ENCODE measurements at places on chromosomes 12 and 14.

DNA sequence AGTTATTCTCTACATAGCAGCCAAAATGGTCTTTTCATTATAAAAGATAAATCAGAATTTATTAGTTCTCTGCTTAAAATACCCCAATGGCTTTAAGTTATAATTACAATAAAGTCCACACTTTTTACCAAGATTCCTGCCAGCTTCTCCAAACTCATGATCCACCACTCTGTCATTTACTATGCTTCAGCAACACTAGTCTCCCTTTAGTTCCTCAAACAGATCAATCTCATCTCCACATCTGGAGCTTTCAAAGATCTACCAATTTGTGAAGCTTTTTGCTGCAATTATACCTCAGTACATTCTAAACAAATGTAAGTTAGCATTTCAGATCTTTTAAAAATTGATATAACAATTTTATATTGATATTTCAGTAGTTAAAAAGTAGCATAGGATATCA is 24.9 kb downstream of the CATSPERB start:
- DNase-seq: no peak

GRCh38 chr14:92473261-92473968 is 40.2 kb upstream of the RIN3 start:
- DNase-seq: no peak

GRCh38 chr12:102061096-102061559 is 663 bp downstream of the WASHC3 start:
- DNase-seq: no peak

DNA sequence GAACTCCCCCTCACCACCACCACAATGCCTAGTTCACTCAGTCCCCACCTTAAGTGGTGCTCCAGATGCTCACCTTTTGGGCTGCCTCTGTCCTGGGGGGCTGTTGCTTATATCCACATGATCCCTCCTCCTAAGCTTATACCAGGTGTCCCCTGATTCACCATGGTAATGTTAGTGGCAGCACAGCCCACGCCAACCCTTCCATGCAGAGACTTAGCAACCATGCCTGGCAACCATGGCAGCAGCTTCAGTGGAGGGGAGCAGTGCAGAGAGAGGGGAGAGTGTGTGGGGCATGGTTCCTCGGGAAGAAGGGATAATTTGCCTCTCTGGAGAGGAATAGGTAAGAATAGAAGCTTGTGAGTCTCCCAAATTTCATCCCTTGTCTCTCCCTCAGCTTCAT is 1.2 kb upstream of the DDN start:
- no peak for DNase-seq

GRCh38 chr14:76705214-76705613 is 56.1 kb upstream of the VASH1 start:
- no peak for DNase-seq

DNA sequence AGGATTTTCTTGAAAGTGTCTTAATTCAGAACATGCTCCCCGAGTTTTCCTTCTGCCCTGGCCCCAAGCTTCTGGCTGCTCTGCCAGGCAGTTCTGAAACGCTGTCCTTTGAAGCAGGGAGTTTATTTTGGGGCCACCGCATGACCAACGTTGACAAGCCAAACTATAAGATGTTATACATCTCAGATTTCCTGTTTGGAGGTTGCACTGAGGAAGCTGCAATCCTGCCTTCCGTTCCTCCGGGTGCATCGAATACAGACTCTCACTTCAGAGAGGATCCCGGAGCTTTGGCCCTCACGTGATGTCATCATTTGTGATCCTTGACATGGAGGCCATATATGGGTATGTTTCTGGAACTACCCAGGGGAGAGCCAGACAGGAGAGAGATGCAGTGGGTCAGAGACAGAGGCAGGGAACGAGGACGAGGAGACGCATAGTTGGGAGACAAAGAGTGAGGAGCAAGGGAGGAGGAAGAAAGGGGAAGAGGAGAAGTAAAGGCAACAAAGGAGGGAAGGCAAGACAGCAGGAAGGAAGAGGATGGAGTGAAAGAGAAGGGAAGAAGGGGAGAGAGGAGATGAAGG is at the start of gene ASB2:
ASB2 (minus strand) TSS at position 94 of the 581 bp plus-strand sequence. CDS start 12,031 bp downstream, outside the sequence.
- DNase-seq: no peak

- DNase-seq: no peak
These were observed 9.0 kb downstream of the SERPINA6 start for GRCh38 chr14:94313991-94314655.

DNA sequence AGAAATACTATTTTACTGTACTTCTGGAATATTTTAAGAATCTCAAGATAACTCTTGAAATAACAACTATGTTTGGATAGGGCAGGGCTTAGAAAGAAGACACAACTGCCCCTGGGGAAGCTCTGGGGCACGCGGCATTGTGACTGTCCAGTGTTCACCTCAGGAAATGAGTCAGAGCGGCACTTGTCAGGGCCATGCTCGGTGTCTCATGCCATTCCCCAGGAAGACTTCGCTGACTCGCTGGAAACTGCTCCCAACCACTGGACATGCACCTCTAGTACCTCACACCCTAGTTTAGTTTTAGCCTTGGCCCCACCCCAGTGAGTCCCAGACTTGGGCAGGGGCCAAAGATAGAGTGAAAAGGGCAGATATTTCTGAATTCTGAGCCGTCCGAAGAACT is 192.0 kb downstream of the TTC7B start:
- DNase-seq: no peak

- DNase-seq: no peak
These were observed 1.7 kb downstream of the AJUBA start for GRCh38 chr14:22980672-22981089.

- DNase-seq: no peak
These were observed 38.5 kb downstream of the CATSPERB start for GRCh38 chr14:91693346-91693745.

DNA sequence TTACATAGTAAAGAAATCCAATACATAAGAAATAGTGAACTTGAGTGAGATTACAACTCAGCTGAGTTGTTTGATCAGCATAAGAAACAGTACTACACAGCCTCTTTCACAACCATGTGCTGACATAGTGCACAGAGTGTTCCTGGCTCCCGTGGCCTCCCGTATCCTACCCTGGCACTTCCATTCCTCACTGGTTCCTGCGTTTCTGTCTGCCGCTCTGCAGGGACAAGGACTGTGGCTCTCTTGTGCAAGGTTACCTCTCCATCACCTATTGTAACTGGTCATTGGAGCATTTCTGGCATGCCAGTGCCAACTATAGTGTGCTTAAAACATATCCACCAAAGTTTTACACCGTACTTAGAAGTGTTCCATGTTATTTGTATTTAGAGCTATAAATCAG is 46.3 kb upstream of the PCED1B start:
- no peak for DNase-seq

- DNase-seq: no peak
These were observed 50.1 kb downstream of the LRCOL1 start for GRCh38 chr12:132560364-132560613.

DNA sequence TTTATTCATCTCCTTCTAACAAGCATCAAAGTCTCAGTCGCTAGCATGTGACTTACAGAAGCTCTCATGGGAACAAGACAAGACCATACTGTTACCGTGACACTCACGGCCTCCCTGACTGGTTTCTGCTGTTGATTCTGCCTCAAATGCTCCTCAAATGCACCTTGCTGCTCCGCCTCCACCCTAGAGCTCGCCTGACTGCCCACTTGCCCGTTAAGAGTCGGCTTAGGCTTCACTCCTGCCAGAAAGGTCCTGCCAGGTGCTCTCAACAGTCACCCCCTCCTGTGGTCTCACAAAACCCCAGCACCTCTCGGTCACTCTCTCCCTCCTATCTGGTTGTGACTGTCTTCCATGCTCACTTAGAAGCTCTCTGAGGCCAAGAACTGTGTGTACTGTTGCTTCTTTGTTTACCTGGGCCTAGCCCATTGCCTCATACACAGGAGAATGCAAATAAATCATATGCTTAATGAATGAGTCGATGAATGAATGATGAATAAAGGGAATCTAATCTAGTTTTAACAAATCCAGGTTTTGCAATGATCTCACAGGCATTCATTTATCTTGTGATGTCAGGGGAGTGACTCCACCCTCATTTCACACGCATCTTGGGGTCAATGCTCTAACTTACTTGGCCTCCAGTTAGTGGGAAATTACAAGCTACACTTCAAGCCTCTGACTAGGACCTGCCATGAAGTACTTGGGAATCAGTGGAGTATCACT is 41.3 kb downstream of the SSH1 start:
- DNase-seq: no peak

DNA sequence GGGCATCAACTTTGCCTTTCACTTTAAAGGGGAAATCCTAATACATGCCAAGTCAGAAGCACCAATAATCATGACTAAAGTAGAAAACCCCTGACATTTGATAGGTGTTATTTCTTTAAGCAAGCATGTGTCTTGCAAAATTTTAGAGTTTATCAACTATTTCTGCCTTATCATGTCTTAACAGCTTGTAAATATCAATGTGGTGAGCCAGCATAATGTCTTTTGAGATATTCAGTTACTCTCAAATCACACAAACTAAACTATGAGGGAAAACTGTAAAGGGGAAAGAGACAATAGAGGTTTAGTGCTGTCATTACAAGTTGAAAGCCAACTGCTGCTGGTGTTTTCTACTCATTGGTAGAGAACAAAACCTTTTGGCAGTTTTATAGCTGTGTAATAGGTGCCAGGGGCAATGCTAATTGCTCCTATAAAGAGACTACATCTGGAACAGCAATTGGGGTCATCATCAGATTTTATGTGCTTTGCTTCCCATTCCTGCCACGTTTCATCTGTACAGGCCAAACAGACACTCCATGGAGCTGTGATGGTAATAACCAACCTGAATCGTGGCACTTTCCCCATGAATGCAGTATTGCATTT is 1027.4 kb downstream of the FSCB start:
- no peak for DNase-seq

GRCh38 chr12:84842406-84843013 is 70.1 kb downstream of the SLC6A15 start:
- no peak for DNase-seq

DNA sequence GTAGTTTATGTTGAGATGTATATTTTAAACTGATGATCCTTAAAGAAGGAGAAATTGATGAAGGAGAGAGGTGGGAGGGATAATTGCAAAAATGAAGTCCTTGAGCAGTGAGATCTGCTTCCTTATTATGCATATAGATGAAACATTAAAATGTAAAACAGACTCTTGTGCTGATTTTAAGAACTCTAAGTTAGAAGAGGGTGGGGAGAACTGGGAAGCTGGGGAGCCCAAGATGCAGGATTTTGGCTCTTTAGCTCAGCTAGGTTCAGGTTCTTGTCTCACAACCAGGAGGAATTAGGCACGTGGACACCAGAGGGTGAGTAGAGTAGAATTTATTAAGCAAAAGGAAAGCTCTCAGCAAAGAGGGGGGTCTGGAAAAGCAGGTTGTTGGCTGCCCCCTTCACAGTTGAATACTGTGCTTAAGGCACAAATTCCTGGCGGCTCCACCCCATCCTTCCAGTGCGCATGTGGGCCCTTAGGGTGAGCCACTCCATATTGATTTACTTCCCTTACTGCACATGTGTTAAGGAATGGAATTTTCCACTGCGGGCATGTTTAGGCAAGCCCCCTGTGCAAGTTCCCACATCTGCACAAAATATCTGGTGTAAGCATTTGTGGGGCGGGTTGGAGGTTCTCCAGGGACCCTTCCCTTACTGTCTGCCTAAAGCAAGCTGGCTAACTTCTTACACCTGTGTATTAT is 141.9 kb downstream of the BICD1 start:
- DNase-seq: no peak

- peak; percentile 71 for DNase-seq
These were observed 218.8 kb upstream of the BMP4 start for GRCh38 chr14:54175298-54175942.

GRCh38 chr14:102796661-102797190 is 19.5 kb downstream of the TRAF3 start:
- DNase-seq: no peak

DNA sequence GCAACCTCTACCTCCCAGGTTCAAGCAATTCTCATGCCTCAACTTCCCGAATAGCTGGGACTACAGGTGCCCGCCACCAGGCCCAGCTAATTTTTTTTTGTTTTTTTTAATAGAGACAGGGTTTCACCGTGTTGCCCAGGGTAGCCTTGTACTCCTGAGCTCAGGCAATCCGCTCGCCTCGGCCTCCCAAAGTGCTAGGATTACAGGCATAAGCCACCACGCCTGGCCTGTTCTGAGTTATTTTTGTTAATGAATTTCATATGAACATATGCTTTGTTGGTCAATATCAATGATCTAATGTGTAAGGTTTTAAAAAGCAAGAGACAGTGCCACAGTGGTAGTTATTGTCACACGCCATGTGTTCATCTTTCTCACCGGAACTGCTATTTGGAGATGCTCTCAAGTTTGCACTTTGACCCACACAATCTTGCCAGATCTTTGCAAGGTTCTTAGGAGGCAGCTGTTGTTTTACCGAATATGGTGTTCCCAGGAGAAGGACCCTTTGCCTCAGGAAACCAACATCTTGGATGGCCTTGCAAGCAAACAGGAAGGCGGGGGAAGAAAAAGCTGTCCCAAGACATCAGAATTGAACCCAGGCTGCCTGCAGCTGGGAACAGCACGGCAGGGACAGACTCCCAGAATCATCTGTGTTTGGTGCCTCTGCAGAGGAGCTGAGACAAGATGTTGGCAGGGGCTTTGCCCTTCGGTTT is 30.0 kb downstream of the GALNT16 start:
- DNase-seq: no peak

- DNase-seq: no peak
These were observed 149.1 kb upstream of the HMGA2 start for GRCh38 chr12:65675141-65675621.

DNA sequence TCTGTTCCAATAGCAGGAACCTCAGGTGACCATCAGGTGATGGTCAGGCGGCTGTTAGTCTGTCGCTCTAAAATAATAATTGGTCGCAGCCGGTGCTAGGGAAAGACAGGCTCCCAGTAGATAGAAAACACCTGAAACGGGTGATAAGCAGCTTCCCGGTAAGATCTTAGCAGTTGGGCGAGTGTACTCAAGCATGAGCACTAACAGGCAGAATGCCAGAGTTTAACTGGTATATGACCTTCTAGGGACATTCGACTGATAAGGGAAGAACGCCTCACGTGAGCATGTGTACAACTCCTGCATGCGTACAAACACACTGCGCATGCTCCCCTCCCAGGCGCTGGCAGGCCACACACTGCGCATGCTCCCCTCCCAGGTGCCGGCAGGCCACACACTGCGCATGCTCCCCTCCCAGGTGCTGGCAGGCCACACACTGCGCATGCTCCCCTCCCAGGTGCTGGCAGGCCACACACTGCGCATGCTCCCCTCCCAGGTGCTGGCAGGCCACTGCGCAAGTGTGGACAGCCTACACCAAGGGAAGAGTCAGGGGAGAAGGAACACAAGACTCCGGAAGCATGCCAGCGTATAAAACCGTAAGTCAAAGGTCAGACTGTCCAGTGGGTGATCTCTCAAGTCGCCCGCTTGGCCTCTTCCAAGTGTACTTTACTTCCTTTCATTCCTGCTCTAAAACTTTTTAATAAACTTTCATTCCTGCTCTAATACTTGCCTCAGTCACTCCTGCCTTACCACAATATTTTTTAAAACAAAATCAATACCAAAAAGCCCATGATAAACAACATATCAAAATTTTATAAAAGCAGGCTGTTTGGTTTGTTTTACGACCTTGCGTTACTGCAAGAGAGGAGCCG is 24.5 kb downstream of the GPRC5D start:
- peak; percentile 43 for DNase-seq

GRCh38 chr12:94020335-94020734 is 128.0 kb upstream of the PLXNC1 start:
- DNase-seq: no peak
